ENCODE measurements at places on chromosomes 3 and 15. TPM values are rescaled to one million over a fixed set of nuclear protein-coding genes. Genes with fewer than 3 reads are reported as not detected.

GRCh38 chr15:78177447-78177873 lies 28.3 kb downstream of the IDH3A start:
- DNase-seq = no peak
- H3K27ac ChIP-seq = no peak overlapping the region
- no peaks in the 10 kb centered on the region for H3K4me1 ChIP-seq

CCDC191 gene
- total RNA-seq = 4.4 TPM

APBA2 gene
- 8.3 TPM for total RNA-seq

GRCh38 chr3:10857235-10857634 lies 41.2 kb downstream of the SLC6A11 start:
- no peaks in the 10 kb centered on the region for H3K4me1 ChIP-seq
- H3K36me3 ChIP-seq = no peaks in the 10 kb centered on the region
- H3K4me3 ChIP-seq = no peak overlapping the region
- H3K27ac ChIP-seq = no peak overlapping the region

IL5RA gene
- total RNA-seq = 0.34 TPM

PLA1A gene
- 1.8 TPM for total RNA-seq

DNA sequence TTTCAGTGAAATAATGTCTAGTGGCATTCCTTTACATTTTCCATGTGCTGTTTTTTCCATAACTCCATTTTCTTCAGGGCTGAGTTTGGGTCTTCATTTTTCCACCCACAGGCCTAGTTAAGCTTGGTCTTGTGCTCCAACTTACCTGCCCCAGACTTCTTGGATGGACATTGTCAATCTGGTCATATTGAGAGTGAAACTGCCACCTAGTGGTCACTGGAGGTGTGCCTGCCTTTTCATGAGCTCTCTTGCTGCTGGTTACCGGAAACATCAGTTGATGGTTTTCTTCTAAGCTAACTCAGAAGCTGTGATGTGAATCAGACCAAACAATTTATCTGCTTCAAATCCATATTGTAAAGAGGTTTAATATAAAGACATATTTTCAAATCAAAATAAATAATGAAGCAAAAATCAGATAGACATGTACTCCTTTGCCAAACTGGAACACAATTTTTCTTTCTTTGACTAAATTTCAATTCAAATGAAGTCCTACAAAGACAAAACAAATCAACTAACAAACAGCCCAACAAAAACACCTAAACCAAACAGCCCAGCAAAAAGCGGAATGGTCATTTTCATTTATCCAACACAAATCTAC lies 135.1 kb upstream of the RASGRP1 start:
- no peaks in the 10 kb centered on the region for H3K27me3 ChIP-seq
- no peak overlapping the region for H3K4me3 ChIP-seq
- no peak overlapping the region for H3K27ac ChIP-seq
- DNase-seq = no peak

UPK1B gene
- total RNA-seq = not detected

- peak overlapping the region; percentile 89 for H3K27ac ChIP-seq
- no peaks in the 10 kb centered on the region for H3K36me3 ChIP-seq
- peak overlapping the region; percentile 6 for H3K4me3 ChIP-seq
- DNase-seq = no peak
- H3K4me1 ChIP-seq = peaks cover 80% of the 10 kb centered on the region
These were observed 18.4 kb downstream of the FLNB start for GRCh38 chr3:58026598-58026997.

- no peaks in the 10 kb centered on the region for H3K27me3 ChIP-seq
- peaks cover 30% of the 10 kb centered on the region for H3K4me1 ChIP-seq
- no peaks in the 10 kb centered on the region for H3K36me3 ChIP-seq
- no peak for DNase-seq
These were observed 48.1 kb downstream of the ADAMTS7 start for GRCh38 chr15:78762985-78763795.

- no peak for DNase-seq
- no peaks in the 10 kb centered on the region for H3K4me1 ChIP-seq
- H3K27me3 ChIP-seq = no peaks in the 10 kb centered on the region
- no peak overlapping the region for H3K27ac ChIP-seq
These were observed 6.5 kb downstream of the GPR160 start for GRCh38 chr3:170044271-170044670.

DNA sequence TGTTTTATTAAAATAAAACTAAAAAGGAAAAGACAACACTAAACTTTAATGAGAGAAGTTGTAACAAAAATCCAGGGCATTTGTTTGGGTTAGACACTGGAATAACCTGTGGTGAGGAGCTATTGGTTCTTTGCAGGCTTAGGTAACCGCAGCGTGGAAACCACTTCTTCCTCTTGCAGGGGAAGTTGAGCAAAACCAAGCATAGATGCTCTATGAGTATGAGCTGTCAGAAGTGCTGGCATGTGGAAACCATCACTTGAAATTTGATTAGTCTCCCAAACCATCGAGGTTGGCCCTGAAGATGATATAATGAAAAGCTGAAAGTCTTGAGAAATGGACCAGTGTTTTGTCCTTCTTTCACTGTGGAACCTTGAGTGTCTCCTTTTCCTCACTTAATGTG lies 127.1 kb upstream of the RBMS3 start:
- no peaks in the 10 kb centered on the region for H3K4me1 ChIP-seq
- no peaks in the 10 kb centered on the region for H3K36me3 ChIP-seq
- H3K27me3 ChIP-seq = no peaks in the 10 kb centered on the region
- H3K27ac ChIP-seq = no peak overlapping the region
- no peak for DNase-seq
- no peak overlapping the region for H3K4me3 ChIP-seq

GASK1A gene
- 18.7 TPM for total RNA-seq

SH2D7 gene
- not detected for total RNA-seq

GRCh38 chr15:82184355-82184754 lies 78.2 kb downstream of the EFL1 start:
- DNase-seq = no peak
- H3K27ac ChIP-seq = no peak overlapping the region
- H3K36me3 ChIP-seq = no peaks in the 10 kb centered on the region
- H3K4me3 ChIP-seq = no peak overlapping the region

- H3K36me3 ChIP-seq = no peaks in the 10 kb centered on the region
- no peak overlapping the region for H3K27ac ChIP-seq
- H3K27me3 ChIP-seq = no peaks in the 10 kb centered on the region
- no peak overlapping the region for H3K4me3 ChIP-seq
- H3K4me1 ChIP-seq = no peaks in the 10 kb centered on the region
These were observed 197.8 kb downstream of the TBC1D5 start for GRCh38 chr3:17544632-17545031.

DNA sequence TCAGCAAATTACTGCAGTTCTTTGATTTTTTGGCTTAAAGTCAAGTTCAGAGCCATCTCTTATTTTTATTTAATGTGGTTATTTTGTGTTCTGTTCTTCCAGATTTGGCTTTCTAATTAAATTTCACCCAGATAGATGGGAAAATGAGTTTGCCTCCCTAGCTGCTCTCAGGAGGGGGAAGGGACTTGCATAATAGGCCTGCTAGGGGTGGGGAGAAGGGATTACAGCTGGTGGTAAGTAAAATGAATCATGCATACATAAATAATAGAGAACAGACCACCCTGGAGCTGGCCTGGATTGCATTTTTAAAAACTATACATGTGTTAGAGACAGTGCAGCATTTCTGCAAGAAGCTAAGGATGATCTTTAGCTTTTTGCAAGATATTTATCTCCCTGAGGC lies 3.9 kb upstream of the PXYLP1 start:
- H3K4me1 ChIP-seq = peaks cover 14% of the 10 kb centered on the region
- H3K27ac ChIP-seq = no peak overlapping the region
- no peaks in the 10 kb centered on the region for H3K36me3 ChIP-seq
- no peak overlapping the region for H3K4me3 ChIP-seq
- H3K27me3 ChIP-seq = no peaks in the 10 kb centered on the region

DNA sequence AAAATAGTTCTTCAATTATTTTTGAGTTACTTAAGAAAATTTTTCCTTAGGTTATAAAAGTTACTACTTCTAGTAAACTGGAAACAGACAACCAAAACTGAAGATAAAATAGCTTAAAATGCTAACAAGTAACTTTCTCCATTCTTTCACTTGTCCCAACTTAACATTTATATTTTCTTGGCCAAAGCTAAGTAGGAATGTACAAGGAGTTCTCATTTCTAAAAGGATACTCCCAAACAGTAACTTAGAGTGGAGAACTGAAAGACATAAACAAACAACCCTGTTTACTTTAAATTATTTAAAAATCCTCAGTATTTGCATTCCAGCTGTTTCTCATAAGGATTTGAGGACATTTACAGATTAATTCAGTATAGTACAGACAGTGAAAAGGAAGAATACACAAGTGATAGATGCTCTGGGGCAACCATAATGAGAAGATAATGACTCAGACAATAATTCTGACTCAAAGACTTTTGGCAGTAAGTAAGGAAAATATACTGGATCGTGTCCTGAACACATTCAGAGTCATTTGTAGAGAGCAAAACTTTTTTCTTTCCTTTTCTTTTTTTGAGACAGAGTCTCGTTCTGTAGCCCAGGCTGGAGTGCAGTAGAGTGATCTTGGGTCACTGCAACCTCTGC lies 29.2 kb upstream of the ANXA2 start:
- H3K4me1 ChIP-seq = peaks cover 25% of the 10 kb centered on the region
- no peak for DNase-seq
- peak overlapping the region; percentile 44 for H3K27ac ChIP-seq
- peaks cover 38% of the 10 kb centered on the region for H3K36me3 ChIP-seq
- no peaks in the 10 kb centered on the region for H3K27me3 ChIP-seq

- H3K4me3 ChIP-seq = no peak overlapping the region
- H3K36me3 ChIP-seq = no peaks in the 10 kb centered on the region
- H3K27ac ChIP-seq = no peak overlapping the region
- no peak for DNase-seq
- H3K4me1 ChIP-seq = no peaks in the 10 kb centered on the region
These were observed 342.9 kb upstream of the DPH6 start for GRCh38 chr15:35888815-35889214.
